ENCODE measurements at places on chromosomes 7 and 10.

DNA sequence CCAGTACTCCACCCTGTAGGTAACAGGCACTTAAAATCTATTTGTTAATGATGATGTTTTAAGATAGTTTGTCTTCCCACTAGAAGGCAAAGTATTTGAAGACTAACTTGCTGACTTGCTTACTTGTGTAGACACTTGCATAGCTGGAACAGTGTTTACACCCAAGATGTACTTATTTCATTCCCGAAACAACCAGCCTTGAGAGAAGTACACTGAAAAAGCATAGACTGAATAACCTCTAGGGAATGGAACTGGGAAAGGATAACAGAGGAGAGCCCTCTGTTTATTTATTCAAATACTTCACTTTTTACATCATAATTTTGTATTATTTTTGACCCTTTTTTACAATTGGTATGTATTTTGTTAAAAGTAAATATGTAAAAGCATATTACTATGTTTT is 33.1 kb upstream of the TMEM26 start:
- no peak for DNase-seq

DNA sequence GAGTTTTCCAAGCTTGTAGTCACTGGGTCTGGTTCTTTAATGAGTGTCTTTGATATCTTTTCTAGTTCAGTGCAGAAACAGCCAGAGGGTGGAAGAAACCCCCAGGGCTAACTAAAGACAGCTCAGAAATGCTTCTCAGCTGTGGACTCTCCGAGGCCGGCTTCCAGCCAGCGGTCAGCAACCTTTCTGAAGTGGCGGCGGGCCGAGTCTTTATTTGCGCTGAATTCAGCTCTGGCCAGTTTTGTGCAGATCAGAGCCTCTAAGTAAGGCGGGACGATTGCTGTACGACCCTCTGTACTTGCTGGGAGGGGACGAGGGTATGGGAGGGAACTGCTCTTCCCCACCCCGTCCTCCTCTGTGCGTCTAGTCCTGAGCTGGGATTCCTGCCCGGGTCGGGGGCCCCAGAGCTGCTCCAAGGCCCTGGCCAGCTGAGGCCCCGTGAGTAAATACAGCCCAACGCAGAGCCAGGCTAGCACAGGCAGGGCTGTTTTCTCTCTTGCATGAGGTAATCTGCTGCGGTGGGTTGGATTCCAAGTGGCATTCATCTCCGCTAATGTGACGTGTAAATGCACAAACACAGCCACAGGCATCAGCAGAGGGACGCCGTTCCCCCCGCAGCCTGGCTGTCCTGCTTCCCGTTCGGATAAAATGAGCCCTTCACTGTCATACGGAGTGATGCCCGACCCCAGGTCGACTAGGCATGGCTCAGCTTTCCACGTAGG is 159.8 kb downstream of the PIP4K2A start:
- DNase-seq: no peak

GRCh38 chr7:99392659-99393354 is 15.6 kb downstream of the PDAP1 start:
- DNase-seq: peak; percentile 87

DNA sequence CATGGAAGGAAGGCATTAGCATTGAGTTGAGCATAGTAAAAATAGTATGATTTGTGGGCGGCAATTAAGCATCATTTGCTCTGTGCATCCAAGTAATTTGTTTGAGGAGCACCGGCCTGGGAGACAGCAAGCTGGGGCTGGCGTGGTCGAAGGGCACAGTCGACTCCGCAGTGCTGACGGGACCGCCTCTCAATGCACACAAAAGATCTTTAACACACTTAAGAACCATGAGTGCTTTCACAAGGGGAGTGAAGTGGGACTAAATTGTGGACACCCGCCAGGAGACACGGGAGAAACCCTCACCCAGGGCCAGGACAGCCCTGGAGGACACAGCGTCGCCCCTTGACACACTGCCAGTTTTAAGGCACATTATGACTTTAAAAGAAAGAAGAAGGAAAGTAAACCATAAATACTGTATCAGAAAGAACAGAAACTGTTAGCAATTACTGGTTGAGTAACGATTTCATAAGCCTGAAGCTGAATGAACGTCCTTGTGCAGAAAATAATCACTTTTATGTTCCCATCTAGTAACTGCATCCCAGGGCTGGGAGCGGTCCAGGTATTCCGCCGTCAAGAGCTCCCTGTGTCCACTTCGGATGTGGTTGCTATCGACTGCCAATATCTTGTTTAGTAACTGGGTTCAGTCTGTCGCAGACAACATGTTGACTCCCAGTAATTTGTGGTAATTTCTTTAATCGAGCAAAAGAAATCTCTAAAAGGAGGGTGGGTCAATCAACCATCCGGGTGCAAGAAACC is 102.1 kb downstream of the EBF3 start:
- no peak for DNase-seq

- no peak for DNase-seq
These were observed 93.8 kb downstream of the PRTFDC1 start for GRCh38 chr10:24858288-24859270.

DNA sequence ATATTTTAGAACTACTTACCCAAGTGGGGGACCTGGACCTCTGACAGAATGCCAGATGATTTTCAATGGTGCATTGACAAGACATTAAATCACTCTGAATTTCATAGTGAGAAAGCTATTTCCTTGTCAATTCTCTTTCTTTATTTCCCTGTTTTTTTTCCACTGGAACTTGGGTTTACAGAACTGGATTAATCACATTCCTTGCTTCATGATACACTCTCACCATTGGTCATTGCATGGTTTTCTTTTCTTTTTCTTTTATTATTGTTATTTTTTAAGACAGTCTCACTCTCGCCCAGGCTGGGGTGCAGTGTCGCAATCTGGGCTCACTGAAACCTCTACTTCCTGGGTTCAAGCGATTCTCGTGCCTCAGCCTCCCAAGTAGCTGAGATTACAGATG is 38.5 kb upstream of the LBX1 start:
- no peak for DNase-seq

DNA sequence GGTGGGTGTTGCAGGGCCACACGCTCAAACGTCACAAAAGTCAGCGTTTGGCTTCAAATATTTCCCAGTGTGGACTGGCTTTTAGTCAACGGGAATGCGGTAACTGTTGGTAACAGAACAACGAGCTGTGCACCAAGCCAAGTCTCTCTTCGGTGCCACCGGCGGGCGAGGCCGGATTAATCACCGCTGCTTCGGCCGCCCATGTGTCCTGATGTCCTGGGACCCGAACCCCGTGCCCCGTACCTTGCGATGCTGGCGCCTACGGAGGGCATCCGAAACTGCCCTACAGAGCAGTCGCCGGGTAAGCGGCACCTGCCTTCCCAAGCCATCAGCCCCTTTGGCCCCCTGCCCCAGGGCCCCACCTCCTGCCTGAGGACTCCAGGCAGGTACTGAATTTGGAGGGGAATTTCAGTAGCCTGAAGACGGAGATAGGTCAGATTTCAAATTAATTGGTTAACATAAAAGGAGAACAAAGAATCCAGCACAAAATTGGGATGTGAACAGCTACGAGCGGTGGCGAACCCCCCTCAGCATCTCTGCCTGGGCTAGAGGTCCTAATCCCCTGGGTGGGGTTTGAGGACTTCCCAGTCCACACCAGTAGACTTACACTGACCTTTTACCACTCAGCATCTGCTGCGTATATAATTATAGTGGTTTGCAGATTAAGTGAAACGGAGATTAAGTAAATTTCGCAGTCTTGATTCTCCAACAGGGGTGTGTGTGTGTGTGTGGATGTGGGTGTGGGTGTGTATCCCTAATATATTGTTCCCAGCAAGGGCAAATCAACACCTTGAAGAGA is at the start of gene LRRC72:
Gene LRRC72, plus strand, starts transcription at position 84 of the 799 bp plus-strand sequence. Its CDS starts 128 bp downstream, at position 212.
- DNase-seq: no peak

DNA sequence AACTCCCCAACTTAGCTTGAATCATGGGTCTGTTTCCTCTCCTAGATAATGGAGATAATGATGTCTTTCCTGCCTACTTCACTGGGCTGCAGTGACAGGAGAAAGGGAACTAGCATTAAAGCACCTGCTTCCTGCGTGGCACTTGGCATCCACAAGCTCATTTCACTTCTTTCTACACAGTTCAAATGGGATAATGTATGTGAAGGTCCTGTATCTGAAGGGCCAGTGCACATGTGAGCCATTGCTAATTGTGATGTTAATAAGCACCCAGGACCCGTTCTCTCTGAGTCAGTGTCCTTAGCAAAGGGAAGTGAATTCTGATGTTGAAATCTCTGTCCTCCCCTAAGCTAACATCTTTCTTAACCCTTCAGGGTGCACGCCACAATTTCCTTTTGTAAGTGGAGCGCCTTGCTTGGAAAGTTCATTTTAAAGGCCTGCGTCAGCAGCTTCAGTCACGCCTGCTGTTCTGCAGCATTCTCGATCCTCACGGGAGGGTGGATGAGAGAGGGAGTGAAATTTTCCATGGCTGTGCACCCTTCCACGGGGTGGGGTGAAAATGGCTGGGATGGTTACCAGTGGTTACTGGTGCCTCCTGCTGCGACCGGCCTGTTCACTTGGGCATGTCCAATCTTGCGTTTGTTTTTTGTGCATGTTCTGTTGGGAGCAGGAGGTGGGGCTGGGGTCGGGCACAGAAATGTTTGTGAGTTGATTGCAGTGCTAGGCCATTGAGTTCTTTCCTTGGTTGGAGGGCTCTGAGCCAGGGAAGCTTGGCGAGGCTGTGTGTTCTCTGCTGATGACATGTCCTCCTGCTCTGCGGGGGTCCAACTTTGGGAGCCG is 59.2 kb downstream of the HK1 start:
- no peak for DNase-seq

DNA sequence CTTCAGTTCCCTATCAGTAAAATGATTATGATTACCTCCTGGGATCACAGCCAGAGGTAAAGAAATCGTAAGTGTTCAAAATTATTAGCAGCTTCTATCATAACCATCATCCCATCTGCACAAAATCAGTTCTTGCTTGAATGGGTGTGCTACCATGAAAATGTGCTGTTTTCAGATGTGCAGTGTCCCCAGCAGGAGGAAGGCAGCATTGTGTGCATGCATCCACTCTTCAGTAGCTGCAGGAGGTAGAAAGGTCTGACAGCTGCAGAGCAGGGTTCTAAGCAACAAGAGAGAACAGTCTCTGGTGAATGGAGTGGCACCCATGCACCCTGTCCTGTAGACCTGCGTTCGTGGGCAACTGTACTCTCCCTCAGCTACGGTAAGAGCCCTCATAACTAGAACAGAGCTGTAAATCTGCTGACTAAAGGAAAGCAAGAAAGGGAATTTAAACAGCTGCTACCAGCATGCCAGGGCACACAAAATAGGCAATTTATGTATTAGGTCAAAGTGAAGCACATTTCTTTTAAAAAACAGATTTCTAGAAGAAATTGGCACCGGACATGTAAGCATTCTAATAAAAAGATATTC is 21.2 kb downstream of the VSTM2A start:
- DNase-seq: no peak

GRCh38 chr10:119478811-119479341 is 63.6 kb downstream of the RGS10 start:
- no peak for DNase-seq

- DNase-seq: no peak
These were observed 116.1 kb downstream of the ST7 start for GRCh38 chr7:117069379-117069778.

DNA sequence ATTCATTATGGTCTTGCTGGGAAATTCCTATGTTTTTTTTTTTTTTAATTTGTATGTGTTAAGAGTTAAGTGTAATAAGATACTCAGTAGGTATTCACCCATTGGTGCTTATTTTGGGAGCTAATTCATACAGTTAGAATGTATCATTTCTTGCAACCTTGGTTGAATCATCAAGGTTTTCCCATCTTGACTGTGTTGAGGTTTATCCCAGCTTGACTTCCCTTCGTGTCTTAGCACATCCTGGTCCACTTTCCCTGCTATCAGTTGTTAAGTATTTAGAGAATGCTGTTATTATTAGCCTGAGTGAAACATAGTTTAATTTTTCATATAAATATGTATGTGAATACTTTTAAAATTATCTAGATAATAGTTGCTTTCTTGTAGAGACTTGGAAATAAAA is 20.8 kb downstream of the RALA start:
- DNase-seq: no peak

GRCh38 chr10:81920213-81920829 is 45.3 kb downstream of the NRG3 start:
- no peak for DNase-seq

GRCh38 chr10:33005322-33006301 is 47.6 kb upstream of the ITGB1 start:
- DNase-seq: peak; percentile 70

- no peak for DNase-seq
These were observed 552.2 kb upstream of the ANKRD30A start for GRCh38 chr10:36573246-36573645.

- no peak for DNase-seq
These were observed 219.9 kb downstream of the CELF2 start for GRCh38 chr10:11237571-11237970.

DNA sequence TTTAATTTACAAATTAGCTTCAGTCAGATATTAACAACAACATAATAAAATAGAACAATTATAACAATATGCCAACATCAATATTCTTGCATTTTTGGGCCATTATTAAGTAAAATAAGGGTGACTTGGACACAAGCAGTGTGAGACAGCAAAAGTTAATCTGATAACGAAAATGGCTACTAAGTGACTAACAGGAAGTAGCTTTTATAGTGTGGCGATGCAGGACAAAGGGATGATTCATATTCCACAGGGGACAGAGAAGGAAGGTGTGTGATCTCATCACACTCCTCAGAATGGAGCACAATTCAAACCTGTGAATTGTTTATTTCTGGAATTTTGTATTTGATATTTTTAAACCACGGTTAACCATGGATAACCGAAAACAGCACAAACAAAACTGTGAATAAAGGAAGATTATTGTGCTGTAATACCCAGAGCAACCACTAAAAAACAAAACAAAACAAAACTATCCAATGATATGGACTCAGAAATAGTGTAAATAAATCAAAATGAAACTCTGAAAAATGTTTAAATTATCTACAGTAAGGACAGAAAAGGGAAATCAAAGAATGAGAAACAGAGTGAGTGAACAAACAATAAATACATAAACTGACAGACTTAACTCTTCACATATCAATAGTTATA is 66.9 kb upstream of the TFEC start:
- DNase-seq: no peak

- no peak for DNase-seq
These were observed 42.3 kb upstream of the VDAC2 start for GRCh38 chr10:75168275-75168674.

GRCh38 chr10:52639652-52640051 is 132.9 kb downstream of the MBL2 start:
- DNase-seq: no peak

DNA sequence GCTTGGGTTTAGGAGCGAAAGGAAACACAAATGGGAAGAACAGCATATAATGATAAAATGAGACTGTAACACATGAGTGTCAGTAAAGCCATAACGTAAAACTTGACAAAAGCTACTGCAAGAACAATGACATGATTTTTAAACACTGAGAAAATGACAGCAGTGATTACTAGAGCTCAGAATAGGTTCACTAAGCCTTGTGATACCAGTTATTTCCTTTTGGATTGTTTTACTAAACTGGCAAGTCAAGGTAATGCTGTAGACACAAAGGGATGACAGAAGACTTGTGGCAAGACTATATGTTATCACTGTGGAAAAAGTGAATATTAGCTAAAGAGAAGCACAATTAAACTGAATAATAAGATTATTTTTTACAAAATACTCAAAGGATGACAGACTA is 12.7 kb downstream of the NCOA4 start:
- no peak for DNase-seq

- DNase-seq: no peak
These were observed 513.7 kb downstream of the RPS24 start for GRCh38 chr10:78547397-78547796.

GRCh38 chr10:79905322-79906314 is 43.3 kb downstream of the SFTPD start:
- no peak for DNase-seq

GRCh38 chr10:94183666-94184264 is 179.0 kb downstream of the NOC3L start:
- no peak for DNase-seq

- DNase-seq: no peak
These were observed 109.0 kb downstream of the CYTH3 start for GRCh38 chr7:6163402-6163801.
